ENCODE measurements at places on chromosomes 4 and X. TPM values are rescaled to one million over a fixed set of nuclear protein-coding genes. Genes with fewer than 3 reads are reported as not detected.

GRCh38 chr4:39745920-39746319 is 48.0 kb downstream of the UBE2K start:
- H3K4me3 ChIP-seq, result no peak overlapping the region
- no peak overlapping the region for H3K27ac ChIP-seq
- DNase-seq, result no peak
- no peaks in the 10 kb centered on the region for H3K4me1 ChIP-seq
- H3K36me3 ChIP-seq, result peaks cover 18% of the 10 kb centered on the region

- no peak overlapping the region for H3K27ac ChIP-seq
- H3K4me1 ChIP-seq, result no peaks in the 10 kb centered on the region
- H3K36me3 ChIP-seq, result no peaks in the 10 kb centered on the region
- H3K27me3 ChIP-seq, result no peaks in the 10 kb centered on the region
- DNase-seq, result no peak
Measured at GRCh38 chr4:80343887-80344286, 8.4 kb downstream of the CFAP299 start.

GRCh38 chr4:51958199-51958968 is 61.8 kb downstream of the LRRC66 start:
- H3K27ac ChIP-seq, result no peak overlapping the region
- no peaks in the 10 kb centered on the region for H3K36me3 ChIP-seq
- H3K4me3 ChIP-seq, result no peak overlapping the region

DNA sequence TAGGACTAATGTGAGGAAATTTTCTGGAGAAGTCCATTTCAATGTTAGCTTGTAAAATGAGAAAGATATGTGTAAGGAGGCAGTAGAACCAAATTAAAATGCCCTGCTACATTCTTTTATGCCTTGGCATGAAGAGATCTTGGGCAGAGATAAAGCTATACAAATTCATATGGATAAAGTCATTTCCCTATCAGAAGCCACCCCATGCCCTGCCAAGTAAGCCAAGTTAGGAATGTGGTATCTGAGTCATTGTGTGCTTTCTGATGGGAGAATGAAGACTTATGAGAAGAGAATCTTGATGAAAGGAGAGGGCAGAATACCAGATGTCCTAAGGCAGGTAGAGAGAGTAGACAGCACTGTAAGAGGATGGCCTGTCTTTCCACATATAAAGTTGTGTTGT is 83.7 kb downstream of the TEX13A start:
- H3K27me3 ChIP-seq, result no peaks in the 10 kb centered on the region
- no peaks in the 10 kb centered on the region for H3K36me3 ChIP-seq
- no peak for DNase-seq
- H3K4me3 ChIP-seq, result no peak overlapping the region
- no peak overlapping the region for H3K27ac ChIP-seq
- no peaks in the 10 kb centered on the region for H3K4me1 ChIP-seq

The PDGFRA gene
- 92.1 TPM for total RNA-seq

The RTL5 gene
- 4.5 TPM for total RNA-seq

Measured in spleen (tissue), 13 donors.